ENCODE measurements at places on chromosomes 16 and 17.

GRCh38 chr16:69150146-69150865, 17.9 kb downstream of the UTP4 start:
- peak; percentile 44 for DNase-seq

- no peak for DNase-seq
Measured at GRCh38 chr16:85258629-85259028, 146.4 kb upstream of the CIBAR2 start.

- no peak for DNase-seq
Measured at GRCh38 chr17:992933-993332, 4.0 kb upstream of the TIMM22 start.

GRCh38 chr16:47904691-47905090, 251.1 kb downstream of the ABCC12 start:
- DNase-seq, result no peak

DNA sequence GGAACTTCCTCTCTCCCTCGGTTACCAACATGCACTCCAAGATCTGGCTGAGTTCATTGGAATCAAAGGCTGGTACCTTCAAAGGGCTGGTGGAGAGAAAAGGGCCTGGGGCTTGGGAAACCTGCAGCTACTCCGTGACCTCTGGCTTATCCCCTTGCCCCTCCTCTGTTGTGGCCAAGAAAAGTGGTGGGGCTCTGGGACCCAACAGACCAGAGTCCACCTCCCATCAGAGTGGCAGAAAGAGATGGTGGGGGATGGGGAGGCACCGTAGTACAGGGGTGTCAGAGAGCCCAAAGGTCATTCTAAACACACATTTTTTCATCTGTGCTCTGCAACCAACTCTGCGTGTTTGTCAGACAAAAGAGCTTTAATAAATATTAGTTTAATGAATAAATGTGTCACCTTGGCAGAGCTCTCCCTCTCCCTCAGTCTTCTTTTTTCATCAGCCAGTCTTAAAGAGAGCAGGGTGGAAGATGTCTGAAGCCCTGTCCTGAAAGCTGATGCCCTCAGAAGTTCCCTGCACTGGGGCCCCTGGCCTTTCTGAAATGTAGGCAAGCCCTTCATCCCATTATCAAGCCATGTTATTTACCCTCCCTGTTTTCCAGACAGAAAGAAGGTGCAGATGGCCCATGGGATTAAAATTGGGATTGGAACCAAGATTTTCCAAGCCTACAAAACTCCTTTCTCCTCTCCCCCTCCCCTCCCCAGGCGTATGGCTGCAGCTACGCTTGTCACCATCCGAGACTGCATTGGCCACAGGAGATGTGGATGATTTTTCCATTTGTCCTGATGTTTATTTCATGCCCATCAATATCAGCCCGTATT, 227.3 kb downstream of the CCDC182 start:
- no peak for DNase-seq

GRCh38 chr17:17892731-17893130, 55.9 kb upstream of the SREBF1 start:
- no peak for DNase-seq

GRCh38 chr17:72527789-72528188, 407.0 kb downstream of the SOX9 start:
- DNase-seq, result no peak

DNA sequence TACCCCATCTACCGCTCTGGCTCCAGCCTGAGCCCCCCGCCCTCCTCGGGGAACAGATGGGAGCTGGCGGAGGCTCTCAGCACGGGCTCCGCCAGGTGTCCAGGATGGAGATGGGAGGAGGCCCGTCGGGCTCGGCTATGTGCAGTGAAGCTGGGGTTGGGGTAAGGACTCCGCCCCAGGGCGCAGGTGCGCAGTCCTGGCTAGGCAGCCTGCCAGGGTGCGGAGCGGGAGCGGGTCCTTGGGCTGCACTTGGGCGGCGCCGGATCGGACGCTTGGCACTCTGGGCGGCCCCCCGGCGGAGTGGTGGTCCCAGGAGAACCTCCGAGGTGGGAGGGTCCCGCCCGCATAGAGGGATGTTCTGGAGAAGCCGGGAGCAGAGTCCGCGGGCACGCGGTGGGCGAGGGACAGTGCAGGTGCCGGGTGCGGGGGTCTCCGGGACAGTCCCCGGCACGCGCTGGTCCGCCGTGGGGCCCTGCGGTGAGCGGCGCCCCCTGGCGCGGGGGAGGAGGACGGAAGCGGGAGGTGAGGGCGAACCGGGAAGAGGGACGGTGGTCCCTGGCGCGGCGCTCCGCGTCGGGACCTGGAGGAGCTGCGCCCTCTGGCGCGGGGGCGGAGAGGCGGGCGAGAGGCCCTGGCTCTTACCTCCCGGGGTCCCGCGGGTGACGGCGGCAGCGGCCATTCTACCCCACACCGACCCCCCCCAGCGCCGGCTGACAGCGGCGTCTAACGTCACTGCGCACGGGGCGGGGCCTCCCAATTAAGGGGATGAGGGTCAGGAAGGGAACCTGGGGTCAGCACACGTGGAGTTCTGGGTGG, at the start of gene CAMTA2:
CAMTA2 (minus strand) TSS at position 725 of the 816 bp plus-strand sequence. CDS start 1,453 bp downstream, outside the sequence.
- peak; percentile 85 for DNase-seq

DNA sequence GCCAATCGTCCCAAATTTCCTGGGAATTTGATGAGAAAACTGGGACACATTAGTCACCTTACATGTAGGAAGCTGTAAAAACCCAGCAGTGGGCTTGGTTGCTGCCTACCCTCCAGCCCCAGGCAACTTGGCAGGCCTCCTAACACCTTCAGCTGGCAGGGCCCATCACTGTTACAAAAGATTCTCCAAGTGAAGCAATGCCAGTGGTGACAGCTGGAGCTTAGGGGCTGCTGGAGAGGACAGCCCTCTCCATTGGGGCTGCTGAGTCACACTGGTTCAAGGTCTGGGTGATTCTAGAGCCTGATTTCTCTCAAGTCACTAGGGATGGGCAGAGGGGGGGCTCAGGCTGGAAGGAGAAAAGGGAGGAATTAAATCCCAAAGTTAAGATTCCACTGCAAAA, 180.6 kb downstream of the COPRS start:
- no peak for DNase-seq

GRCh38 chr16:22262460-22262859, 34.7 kb upstream of the POLR3E start:
- no peak for DNase-seq

DNA sequence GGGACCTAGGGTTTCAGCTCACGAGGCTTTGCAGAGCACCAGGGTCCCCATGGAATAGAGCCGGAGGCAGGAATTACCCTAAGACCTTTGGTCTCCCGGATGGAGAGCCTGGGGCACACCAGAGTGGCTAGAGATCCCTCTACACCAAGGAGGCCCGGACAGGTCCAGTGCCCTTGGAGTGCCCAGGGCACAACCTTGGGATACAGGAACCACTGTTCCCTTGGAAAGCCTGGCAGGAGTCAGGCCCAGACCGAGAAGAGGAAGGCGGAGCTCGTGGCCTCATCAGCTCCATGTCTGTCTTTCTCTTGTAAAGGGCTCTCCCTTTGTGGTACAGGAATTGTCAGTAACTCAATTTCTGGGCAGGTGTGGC, 3.8 kb upstream of the DBNDD1 start:
- no peak for DNase-seq

- DNase-seq, result no peak
Measured at GRCh38 chr16:52529226-52529625, 17.7 kb downstream of the TOX3 start.

GRCh38 chr17:40996829-40997228, 2.9 kb upstream of the KRTAP3-3 start:
- no peak for DNase-seq

DNA sequence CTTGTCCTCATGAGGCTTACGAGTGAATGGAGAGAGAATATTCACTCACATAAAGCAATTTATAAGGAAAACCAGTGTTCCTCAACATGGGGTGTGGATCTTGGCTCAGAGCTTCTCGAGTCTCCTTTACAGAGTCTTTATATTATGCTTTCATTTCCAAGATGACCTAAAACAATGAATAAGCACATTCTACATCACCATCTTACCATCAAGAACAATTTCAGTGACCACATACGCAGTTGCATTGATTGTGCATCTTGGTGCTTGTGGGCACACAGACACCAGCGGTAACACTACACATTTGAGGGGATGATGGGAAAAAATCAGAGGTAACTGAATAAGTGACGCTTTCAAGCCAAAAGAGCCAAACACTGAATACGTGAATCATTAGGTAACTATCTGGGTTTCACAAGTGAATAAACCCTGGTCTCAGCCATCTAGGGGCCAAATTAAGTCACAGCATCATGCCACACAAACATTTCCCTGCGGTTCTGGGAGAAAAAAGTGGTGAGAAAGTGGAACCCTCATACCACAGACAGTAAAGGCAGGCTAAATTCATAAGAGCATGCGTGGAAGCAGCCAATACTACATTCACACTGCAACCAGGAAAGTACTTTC, 9.4 kb downstream of the CWC25 start:
- no peak for DNase-seq

DNA sequence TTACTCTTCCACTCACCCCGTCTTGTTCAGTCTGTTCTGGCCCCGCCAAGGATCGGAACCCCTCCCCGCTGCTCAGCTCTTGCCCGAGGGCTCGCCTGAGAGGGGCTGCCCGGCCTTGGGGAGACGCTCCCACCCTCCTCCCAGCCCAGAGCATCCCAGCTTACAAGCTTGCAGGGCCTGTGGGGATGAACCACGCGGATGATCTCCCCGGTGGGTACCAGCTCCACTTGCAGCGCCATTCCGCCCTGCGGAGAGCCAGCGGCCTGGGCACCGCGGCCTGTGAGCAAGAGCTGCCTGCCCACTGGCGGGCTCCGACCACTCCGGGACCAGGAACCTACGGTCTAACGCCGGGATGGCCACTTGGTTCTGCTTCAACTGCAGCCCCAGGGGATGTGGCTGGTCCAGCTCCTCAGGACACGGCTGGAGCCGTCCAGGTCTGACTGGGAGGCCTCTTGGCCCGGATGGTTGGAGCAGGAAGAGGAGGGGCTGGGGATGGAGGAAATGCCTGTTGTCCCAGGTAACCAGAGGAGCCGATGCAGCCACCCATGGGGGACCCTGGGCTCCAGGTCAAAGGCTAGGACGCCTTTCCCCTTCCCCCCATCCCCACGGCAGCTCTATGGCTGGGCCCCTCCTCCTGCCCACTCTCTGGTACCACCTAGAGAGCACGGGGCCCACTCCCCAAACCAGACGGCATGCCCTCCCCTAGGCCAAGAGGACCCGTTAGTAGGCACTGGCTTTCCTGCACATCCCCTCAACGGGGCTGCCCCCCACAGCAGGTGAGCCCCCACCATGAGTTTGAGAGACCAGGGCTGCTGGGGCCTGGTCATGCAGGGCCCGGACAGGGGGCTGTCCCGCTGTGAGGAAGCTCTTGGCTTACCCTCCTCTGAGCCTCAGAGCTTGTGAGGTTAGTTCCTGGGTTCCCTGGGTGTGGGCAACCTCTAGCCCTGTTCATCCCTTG, at the start of gene MYO1C:
MYO1C (minus strand) TSS at position 438 of the 958 bp plus-strand sequence; CDS start at position 239, 199 bp downstream.
- DNase-seq, result no peak

GRCh38 chr17:29836643-29837042, 93.4 kb downstream of the SSH2 start:
- DNase-seq, result no peak

DNA sequence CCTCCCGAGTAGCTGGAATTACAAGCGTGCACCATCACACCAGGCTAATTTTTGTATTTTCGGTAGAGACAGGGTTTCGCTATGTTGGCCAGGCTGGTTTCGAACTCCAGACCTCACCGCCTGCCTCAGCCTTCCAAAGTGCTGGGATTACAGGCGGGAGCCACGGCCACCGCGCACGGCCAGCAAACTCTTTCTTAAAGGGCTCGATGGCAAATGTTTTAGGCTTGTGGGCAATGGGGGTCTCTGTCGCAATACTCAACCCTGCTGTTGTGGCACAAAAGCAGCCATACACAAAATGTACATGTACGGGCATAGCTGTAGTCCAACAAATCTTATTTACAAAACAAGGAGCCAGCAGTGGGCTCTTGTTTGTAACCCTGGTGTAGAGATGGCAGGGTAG, 18.4 kb downstream of the PARN start:
- no peak for DNase-seq

DNA sequence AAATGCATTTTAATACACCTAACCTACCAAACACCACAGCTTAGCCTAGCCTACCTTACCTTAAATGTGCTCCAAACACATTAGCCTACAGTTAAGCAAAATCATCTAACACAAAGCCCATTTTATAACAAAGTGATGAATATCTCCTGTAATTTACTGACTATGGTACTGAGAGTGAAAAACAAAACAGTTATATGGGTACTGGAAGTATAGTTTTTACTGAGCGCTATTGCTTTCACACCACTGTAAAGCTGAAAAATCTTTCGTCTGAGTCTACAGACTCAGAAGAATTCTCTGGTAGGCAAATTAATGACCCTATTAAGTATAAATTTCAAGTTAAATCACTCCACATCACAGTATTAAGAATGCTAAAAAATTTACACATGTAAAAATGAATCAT, 3.5 kb downstream of the GRB2 start:
- DNase-seq, result no peak

GRCh38 chr17:40327244-40327729, 18.3 kb downstream of the RARA start:
- no peak for DNase-seq

DNA sequence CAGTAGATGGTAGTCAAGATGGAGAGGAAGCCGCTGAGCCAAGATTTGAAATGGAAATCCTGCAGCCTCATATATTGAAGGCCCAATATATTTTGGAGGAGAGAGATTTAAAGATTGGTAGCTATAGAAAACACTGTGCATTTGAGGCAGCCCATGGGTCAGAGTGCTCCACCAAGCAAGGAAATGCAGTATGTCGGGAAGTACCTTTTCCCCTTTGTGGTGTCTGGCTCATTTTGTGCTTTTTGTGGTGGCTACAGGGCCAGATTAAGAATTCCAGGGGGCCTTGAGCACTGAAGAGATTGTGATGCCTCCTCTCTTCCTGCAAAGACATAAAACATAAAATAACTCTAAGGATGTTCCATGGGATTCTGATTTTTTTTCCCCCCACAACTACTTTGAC, 39.6 kb downstream of the CDRT15 start:
- no peak for DNase-seq
